Fibroblast of mammary gland (primary cell): ENCODE measurements at places on chromosomes 12 and 14.

DNA sequence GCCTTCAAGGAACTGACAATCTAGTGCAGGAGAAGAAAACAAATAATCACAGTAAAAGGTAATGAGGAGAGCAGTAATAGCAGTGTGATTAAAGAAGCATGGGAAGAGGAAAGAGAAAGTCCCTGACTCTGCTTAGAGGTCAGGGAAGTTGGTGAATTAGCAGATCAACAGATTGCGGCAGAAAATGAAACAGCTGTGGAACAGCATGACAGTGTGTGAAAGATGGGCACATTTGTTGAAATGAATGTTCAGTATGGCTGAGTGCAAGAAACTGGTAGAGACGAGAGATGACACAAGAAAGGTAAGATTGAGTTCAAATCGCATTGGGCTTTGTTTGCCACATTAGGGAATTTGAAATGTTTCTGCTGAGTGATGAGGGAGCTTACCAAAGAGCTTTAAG is 63.7 kb upstream of the RASSF8 start:
- no peak for DNase-seq

DNA sequence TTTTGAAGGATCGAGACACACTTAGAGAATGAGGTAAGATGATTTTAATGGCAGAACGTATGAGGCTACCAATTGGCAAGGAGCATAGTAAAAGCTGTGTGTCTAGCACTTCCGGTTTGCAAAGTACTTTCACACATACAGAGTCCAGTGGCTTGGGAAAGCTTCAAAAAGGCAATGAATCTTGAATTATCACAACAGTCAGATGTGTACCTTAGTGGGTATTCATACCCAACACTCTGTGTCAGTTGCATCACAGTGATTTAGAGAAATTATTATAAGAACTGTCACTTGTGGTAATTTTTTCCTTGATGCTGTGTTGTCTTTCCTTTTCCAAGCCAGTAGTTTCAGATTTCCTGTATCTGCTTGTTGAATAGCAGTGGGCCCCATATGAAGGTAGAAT is 424.1 kb downstream of the PCNX1 start:
- peak; percentile 19 for DNase-seq

DNA sequence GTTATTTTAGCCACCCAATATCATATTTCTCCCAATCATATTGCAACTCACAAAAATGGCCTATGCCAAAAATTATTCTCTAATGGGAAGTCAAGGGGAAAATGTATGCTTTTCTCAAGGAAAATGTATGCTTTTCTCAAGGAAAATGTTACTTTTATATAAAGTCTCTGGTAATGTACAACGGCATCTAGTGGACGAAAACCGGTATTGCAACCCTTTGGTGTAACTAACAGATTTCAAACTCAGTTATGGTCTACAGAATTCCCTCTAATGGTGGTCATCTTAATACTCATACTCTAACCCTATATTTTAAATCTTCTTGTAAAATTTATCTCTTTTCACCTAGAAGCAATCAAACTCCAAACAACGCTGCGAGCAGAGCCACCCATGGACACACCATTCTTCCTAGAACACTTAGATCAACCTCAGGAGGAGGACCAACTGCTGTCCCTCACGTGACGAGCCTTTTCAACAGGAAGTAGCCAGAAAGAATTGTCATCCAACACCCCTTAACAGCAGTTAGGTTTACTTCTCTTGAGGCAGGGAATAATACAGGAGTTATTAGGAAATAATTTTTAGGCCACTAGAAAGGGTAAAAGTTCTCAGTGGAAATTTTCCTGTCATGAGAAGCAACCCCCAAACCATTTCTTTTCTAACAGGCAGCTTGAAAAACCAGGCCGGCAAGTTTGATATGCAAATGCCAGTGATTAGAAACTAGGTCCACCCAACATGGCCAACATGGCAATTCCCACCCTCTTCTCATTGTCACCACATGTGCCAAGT is 20.1 kb downstream of the APOBEC1 start:
- DNase-seq, result peak; percentile 54

- no peak for DNase-seq
These were observed 19.1 kb upstream of the RIN3 start for GRCh38 chr14:92494512-92494911.

DNA sequence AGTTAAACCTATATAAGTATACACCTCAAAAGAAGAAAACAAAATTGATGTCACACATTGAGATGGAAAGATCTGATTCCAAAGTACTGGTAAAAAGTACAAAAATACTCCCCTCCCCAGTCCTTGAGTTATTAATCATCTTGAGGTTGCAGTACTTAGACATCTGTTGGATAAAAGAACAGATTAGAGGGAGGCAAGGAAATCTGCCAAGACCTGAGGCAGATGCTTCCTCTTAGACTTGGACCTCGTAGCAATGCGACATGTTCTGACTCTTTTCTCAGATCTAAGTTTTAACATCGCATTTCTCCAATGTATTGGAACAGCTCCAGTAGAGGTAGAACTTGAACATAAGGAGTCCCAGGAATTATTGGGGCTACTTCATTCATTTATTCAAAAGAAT is 187.9 kb upstream of the GRIN2B start:
- DNase-seq, result no peak

- no peak for DNase-seq
These were observed 190.0 kb upstream of the BMP4 start for GRCh38 chr14:54146601-54147000.

DNA sequence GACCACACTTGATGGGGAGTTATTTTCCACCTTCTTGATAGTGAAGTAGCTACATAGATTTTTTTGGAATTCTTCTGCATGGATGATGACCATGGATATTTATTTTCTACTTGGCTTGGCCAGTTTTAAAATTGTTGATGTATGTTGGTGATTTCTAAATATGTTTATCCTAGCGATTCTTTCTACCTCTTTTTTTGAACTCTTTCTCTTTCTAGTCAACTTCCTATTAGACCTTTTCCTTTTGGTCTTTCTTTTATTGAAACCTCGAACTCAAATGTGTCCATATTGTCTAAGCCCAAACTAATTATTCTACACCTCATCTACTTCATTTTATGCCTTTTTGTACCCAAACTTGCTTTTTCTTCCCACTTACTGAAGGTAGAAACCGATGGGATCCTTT is 37.0 kb downstream of the CCDC91 start:
- no peak for DNase-seq

DNA sequence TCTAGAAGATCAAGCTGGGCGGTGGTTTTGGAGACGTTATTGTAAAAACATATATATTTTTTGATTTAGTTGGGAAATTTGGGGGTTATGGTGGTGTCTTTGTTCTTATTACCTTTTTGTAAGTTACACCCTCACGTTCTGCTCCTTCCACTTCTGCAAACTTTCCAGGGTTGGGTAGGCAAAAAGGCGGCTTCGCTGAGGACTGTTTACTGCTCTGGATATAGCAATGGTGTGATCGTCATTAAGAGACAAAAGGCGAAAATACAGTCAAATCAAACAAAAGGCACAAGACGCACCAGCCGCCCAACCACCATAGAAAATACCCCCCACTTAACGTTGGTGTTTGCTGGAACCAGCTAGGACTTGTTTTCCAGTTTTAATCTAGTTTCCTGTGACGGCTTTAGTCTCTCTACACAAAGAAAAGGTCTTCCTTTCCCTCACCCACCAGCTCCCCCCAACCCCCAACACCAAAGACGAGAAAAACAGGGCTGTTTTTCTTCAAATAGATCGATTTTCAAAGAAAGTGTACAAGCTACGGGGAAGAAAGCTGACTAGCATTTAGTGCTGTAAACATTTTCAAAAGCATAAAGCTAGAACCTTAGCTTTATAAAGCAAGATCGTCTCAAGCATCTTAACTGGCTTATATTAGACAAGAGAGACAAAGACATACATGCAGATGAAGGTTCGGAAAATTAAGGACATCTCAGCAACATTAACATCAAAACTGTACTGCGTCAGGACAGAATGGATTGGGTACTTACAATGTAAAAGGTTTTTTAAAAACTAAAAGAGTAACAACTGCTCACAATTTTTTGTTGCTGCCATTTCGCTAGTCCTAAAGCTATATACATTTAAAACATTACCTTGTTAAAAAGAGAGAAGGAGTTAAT is 2.0 kb upstream of the SETD1B start:
- peak; percentile 47 for DNase-seq

- DNase-seq, result no peak
These were observed 598 bp downstream of the HIF1A start for GRCh38 chr14:61695695-61696527.

- DNase-seq, result no peak
These were observed 26.5 kb downstream of the BMP4 start for GRCh38 chr14:53929871-53930715.

DNA sequence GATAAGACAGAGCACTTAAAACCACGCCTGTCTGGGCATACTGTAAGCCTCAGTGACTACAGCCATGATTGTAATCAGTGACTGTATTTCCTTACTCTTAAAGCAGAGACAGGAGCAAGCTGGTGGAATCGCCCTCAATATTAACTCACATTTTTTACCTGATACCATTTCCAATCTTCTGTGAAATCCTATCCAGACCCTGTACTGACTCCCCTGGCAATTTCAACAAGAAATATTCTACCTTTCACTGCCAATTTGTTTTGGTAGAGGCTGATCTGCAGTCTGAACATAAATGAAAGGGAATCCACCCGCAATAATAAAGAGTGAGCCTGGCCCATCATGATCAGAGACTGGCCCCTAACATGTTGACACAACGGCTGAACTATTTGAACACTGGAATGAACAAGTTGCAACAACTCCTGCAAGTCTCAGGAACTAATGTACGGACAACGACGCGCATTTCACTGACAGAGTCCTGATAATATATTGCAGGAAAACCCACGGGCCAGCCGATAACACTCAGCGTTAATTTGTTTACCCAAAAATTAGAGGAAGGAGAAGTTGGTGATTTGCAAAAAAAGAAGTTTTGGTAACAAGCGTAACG is 195.5 kb upstream of the BTG1 start:
- no peak for DNase-seq

DNA sequence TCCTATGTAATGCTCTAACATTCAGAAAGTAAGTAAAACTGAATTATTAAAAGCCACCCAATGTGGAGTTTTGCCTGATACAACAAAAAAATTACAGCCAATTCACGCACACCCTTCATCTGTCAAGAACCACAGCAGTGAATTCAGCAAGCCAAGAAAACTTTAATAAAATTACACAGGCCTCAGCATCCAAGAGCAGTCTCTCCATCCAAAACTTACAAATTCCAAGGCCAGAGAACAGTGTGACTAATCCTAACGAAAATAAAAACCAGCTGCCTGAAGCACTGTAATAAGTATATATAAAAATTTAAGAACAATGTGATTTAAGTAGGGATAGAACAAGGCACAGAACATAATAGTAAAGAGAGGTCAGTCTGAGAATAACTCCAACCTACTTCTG is 54.2 kb downstream of the SIX6 start:
- peak; percentile 87 for DNase-seq

DNA sequence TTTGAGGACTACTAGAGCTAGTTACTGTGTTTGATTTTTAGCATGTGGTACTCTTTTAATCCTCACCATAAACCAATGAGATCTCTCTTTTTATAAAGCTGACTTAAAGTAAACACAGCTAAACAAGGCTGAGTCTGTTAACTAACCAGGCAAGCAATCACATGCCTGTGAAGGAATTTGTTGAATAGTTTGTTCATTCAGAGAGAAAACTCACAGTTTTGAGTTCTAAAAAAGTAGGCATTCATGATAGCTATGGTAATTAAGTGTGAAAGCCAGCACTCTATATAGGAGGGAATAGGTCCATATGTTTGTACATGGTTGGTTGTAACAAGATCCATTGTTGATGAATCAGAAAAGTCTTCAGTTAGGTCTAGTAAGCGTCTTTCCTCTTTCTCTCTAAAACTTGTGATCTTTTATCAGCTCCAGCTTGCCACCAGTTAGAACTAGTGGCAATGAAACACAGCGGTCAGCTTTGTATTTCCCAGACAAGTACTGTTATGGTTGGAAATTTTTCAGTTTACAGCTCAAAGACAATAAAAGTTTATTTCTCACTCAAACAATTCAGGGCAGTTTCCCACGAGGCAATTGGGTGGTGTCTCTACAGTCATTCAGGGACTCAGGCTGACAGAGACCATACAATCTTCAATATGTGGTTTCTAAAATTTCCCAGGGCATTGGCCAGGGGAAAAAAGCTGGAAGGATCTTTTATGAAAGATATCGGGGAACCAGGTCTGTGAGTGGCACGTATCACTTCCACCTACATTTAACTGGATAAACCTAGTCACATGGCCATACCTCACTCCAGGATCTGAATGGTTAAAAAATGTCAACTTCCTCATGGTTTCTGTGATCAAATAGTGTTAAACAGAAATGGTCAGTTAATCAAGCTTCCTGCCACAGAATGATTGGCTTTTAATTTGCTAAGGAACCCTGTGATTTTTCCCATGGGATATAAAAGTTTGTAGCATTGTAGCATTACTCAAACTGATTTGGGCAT is 203.1 kb downstream of the KIF21A start:
- no peak for DNase-seq

GRCh38 chr14:35231207-35231760 is 60.9 kb upstream of the PSMA6 start:
- DNase-seq, result peak; percentile 24

- DNase-seq, result peak; percentile 38
These were observed 23.3 kb upstream of the HMGA2 start for GRCh38 chr12:65800937-65801336.

GRCh38 chr12:118342090-118342489 is 30.6 kb downstream of the TAOK3 start:
- DNase-seq, result no peak

DNA sequence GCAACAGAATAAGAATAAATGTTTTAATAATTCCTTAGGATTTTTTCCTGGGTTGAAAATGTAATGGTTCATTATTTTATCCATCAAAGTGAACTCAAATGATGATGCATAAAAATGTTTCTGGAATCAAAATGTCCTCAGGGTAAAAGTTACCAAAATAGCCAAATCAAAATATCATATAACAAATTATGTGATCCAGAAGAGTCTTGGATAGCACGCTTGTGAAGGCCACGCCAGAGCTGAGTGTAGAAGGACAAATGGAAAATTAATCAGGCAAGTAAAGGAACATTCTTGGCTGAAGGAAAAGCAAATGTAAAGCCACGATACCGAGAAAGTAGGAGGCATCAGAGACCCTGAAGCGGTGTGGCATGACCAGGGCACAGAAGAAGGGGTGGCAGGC is 169.2 kb downstream of the CAPZA3 start:
- no peak for DNase-seq

DNA sequence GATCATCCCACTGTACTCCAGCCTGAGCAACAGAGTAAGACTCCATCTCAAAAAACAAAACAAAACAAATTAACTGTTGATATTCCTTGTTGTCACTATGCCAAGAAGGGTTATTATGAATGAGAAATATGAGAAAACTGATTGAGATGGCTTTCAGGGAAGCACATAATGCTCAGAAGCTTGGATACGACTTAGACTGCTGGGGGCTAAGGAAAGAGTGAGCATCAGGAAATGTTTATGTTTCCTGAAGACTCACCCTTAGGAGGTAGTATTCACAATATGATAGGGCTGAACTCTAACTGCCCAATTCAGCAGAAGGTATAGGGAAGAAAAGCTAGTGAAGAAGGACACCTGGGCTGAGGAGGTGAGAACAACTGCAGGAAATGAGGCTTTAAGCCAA is 6.3 kb downstream of the STYK1 start:
- no peak for DNase-seq

- DNase-seq, result no peak
These were observed 106.6 kb downstream of the SNAPC1 start for GRCh38 chr14:61868846-61869245.
